ENCODE measurements at places on chromosomes 11 and 22. TPM values are rescaled to one million over a fixed set of nuclear protein-coding genes. Genes with fewer than 3 reads are reported as not detected.

ARHGAP8 gene
- total RNA-seq = 9.8 TPM

NRXN2 gene
- 4.3 TPM for total RNA-seq

HPX gene
- total RNA-seq = 25.2 TPM

HTR3A gene
- not detected for total RNA-seq

SYT13 gene
- 0.33 TPM for total RNA-seq

OR8B8 gene
- not detected for total RNA-seq

SCN3B gene
- 2.6 TPM for total RNA-seq

SERPIND1 gene
- total RNA-seq = 0.29 TPM

NPTXR gene
- 4.6 TPM for total RNA-seq

SMTN gene
- 54.1 TPM for total RNA-seq

SCGB1A1 gene
- not detected for total RNA-seq

SCUBE1 gene
- total RNA-seq = 0.48 TPM

PRDM11 gene
- total RNA-seq = 6.9 TPM

OR6A2 gene
- 0.33 TPM for total RNA-seq

OR2AG2 gene
- 0.44 TPM for total RNA-seq

RBMXL2 gene
- not detected for total RNA-seq

TUBA8 gene
- 2.9 TPM for total RNA-seq

BCO2 gene
- total RNA-seq = 5.2 TPM
